ENCODE measurements at places on chromosomes 2 and 18.

GRCh38 chr2:215358891-215359575 is 47.2 kb downstream of the ATIC start:
- no peak for DNase-seq

- no peak for DNase-seq
Measured at GRCh38 chr2:55152475-55153412, 79.3 kb downstream of the CLHC1 start.

DNA sequence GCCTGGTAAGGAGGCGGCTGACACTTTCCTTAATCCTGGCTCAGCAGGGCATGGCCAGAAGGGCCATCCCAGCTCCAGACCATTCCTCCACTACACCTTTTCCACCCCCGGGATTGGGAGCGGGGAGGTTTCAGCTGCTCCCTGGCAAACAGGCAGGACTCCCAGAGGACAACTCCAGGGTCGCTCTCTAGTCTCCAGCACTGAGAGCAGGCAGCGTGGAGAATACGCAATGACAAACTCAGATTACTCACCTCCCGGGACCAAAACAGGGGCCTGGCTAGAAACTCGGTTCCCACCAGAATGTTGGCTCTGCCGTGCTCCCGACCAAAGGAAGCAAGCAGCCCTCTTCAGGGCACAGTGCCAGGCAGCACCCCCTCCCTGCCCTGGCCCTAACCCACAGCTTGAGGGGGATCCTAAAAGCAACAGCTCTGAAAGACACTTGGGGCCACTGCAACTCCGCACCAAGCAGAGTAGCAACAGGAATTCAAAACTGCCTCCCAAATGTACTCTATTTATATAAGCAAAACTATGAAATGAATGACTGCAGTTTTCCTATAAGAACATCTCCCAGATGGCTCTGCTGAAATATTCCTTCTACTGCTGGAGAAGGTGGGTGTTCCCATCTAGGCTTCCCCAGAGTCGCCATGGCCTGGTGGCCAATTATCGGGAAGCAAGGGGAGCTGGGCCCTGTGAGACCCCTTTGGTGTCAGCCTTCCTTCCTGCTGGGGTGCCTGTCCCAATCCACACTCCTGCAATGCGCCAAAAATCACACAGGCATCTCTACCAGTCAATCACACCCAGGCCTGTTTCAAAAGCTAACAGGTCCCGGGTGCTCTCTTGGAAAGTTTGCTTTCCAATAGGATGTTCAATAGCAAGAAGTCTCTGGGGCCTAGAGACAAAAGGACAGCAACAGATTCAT is 61.2 kb upstream of the POMC start:
- DNase-seq, result no peak

GRCh38 chr2:240711296-240711695 is 19.6 kb downstream of the AQP12A start:
- DNase-seq, result no peak

DNA sequence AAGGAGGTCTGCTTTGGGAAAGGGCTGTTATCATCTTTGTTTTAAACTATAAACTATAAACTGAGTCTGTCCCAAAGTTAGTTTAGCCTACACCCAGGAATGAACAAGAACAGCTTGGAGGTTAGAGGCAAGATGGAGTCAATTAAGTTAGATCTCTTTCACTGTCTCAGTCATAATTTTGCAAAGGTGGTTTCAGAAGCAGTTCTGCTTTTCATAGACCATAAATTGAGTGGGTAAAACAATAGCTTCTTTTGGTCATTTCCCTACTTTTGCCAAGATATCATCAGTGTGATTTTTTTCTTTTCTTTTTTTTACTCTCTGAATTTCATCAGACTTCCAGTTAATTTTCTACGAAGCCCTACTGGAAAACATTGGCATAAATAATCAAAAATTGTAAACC is 117.0 kb downstream of the AP1S3 start:
- DNase-seq, result no peak

- no peak for DNase-seq
Measured at GRCh38 chr18:47574966-47575365, 323.5 kb upstream of the SKOR2 start.

GRCh38 chr2:218570850-218571249 is 2.2 kb downstream of the CNOT9 start:
- no peak for DNase-seq

DNA sequence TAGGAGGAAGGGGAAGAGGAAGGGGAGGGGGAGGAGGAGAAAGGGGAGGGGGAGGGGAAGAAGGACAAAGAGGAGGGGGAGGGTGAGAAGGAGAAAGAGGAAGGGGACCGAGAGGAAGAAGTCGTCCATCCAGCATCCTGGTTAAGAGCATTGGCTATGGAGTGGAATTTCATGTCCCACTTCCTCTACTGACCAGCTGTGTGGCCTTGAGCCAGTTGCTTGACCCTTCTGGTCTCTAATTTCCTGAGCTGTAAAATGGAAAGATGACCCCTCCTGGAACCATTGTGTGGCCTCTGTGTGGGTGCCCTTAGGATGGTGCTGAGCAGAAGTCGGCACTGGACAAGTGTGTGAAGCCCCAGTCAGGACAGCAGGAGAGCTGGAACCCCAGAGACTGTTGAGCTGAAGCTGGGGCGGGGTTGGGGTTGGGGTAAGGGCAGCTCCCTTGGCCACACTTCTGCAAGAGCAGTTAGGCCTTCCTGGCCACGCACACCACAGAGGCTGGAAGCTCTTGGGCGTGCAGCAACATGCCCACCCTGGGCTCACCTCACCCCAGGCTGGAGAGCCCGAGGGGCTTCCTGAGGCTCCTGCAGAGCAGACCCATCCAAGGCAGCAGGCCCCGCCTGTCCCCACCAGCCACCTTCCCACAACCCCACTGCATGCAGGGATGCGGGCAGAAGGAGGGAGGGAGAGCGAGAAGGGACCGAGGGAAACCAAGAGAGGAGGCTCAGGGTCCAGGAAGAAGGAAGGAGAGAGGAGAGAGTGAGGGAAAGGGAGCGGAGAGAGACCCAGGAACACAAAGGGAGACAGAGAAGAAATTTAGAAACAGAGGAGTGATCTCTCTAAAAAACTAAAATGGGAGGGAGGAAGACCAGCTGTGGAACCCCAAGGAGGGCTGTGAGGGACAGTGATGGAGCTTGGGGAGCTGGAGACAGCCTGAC is 16.2 kb downstream of the ADRA2B start:
- no peak for DNase-seq

Data from hematopoietic multipotent progenitor cell treated with erythropoietin and hydrocortisone succinate and interleukin-3 and kit ligand, for 17 days (in vitro differentiated cells).